ENCODE measurements at places on chromosomes 13 and 19. TPM values are rescaled to one million over a fixed set of nuclear protein-coding genes. Genes with fewer than 3 reads are reported as not detected.

Gene FPR1
- total RNA-seq, result 1.7 TPM

Gene PDE4C
- 2.0 TPM for total RNA-seq

DNA sequence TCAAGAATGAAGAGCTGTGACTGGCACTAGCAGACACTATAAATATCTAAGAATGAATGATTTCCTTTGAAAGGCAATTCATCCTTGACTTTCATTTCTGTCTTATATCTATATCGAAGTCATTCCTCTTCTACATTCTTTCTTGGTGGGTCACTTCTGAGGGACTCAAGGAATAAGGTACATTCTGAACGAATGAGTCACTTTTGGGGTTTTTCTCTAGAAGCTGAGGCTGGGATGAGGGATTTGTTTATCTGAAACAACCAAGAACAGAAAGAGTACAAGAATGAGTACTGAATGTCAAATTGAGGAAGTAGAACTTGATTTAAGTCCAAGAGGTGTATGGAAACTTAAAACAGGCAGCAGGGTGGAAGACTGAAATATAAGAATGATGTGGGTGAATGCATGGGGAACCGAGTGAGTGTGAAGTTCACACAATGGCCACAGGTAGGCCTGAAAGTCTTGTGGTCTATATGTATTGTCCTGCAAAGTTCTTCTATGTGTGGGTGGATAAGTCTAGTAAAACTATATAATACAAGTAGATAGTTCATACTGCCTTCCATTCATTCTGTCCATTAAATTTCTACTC is 343.9 kb downstream of the OXGR1 start:
- H3K27ac ChIP-seq, result no peak overlapping the region
- H3K27me3 ChIP-seq, result no peaks in the 10 kb centered on the region
- no peaks in the 10 kb centered on the region for H3K4me1 ChIP-seq
- no peak overlapping the region for H3K4me3 ChIP-seq
- H3K36me3 ChIP-seq, result no peaks in the 10 kb centered on the region

GRCh38 chr13:35704331-35704730 is 227.8 kb upstream of the MAB21L1 start:
- H3K4me1 ChIP-seq, result peaks cover 4% of the 10 kb centered on the region
- H3K27ac ChIP-seq, result no peak overlapping the region
- H3K27me3 ChIP-seq, result no peaks in the 10 kb centered on the region
- H3K4me3 ChIP-seq, result no peak overlapping the region
- H3K36me3 ChIP-seq, result no peaks in the 10 kb centered on the region

DNA sequence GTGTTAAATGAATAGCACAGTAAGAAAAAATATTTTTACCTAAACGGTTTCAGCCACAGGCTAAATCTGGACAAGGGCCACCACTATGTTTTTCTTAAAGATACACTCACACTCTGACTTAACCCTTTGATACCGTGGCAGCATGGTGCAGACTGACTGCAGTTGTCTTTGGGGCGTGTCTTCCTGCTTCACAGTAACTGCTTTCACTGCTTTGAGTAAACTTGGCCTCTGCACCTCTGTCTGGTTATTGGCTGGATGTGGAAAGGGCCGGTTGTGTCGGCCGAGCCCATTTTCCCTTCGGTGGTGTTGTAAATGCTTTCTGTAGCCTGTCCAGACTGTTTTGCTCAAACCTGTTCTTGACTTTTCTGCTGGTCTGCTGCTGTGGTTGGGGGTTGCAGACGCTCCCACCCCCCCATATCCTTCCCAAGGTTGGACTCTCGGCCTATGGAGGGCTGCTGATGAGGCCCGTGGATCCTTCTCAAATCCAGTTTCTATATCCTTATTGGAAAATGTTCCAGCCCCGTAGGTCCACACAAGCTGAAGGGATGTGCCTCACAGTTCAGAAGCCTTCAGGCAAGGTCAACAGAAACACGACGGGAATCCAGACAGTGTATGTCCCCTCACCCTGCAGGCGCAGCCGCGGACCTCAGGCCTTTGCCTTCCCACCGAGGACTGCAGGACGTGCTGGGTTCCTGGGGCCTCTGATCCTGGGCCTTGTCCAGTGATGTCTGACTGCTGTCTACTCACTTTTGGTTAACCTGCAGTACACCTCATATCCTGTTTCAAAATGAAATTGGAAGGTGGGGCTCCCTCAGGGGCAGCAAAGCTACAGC is 90.2 kb upstream of the RNF113B start:
- no peak overlapping the region for H3K4me3 ChIP-seq
- H3K4me1 ChIP-seq, result no peaks in the 10 kb centered on the region
- no peak overlapping the region for H3K27ac ChIP-seq
- no peaks in the 10 kb centered on the region for H3K36me3 ChIP-seq

- no peak overlapping the region for H3K27ac ChIP-seq
- H3K27me3 ChIP-seq, result no peaks in the 10 kb centered on the region
- H3K36me3 ChIP-seq, result no peaks in the 10 kb centered on the region
Observed at GRCh38 chr19:29247471-29247870, 34.5 kb upstream of the UQCRFS1 start.

DNA sequence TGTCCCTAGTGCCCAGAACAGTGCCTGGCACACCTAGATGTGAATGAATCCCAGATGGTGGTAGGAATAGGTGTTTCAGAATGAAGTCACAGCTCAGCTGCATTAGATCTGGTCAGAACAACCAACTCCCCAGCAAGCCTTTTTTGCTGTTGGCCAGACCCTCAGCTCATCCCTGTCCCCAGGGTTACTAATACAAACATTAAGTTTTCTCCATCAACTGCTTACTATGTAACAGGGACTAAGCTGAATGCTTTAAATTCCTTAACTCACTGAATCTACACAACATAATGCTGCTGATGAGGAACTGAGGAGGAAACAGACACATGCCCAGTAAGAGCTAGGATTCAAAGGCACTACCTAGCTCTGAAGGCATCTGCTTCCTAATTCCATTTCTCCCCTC is 18.8 kb downstream of the SMG9 start:
- H3K4me3 ChIP-seq, result no peak overlapping the region
- H3K36me3 ChIP-seq, result peaks cover 79% of the 10 kb centered on the region
- no peak for DNase-seq

DNA sequence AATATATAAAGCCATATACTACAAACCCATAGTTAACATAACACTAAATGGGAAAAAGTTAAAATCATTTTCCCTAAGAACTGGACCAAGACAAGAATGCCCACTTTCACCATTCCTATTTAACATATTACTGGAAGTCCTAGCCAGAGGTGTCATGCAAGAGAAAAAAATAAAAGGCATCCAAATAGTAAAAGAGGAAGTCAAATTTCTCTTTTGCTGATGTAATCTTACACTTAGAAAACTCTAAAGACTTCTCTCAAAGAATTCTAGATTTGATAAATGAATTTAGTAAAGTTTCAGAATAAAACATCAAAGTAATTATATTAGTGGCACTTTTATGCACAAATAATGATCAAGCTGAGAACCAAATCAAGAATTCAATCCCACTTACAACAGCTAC is 678.9 kb upstream of the SLITRK5 start:
- H3K4me3 ChIP-seq, result no peak overlapping the region
- no peak for DNase-seq
- H3K27me3 ChIP-seq, result no peaks in the 10 kb centered on the region
- no peaks in the 10 kb centered on the region for H3K36me3 ChIP-seq
- no peak overlapping the region for H3K27ac ChIP-seq
